Kidney glomerular epithelial cell (primary cell): ENCODE measurements at places on chromosomes 7 and 10.

GRCh38 chr7:109582211-109582610 is 1012.5 kb downstream of the DNAJB9 start:
- DNase-seq: no peak

GRCh38 chr7:75048435-75049379 is 24.9 kb downstream of the RCC1L start:
- DNase-seq: peak; percentile 31

DNA sequence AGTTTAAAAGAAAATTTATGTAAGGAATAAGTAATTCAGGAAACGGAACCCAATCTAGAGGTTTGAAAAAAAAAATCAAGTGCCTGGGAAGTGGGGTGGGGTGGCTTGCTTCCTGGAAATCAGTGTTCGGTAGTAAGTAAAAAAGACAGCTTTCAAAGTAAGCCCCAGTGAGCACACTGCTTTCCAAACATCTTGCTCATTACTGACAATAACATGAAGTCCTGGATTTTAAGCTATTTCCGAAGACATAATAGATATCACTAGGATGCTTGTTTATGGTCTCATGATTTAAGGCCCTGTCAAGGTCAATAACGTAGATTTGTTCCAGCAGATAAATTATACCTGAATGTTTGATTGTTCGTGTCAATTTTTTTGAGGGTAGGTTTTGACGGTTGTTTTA is 1.3 kb downstream of the STAMBPL1 start:
- DNase-seq: peak; percentile 22

GRCh38 chr7:142948603-142949002 is 9.3 kb downstream of the LLCFC1 start:
- DNase-seq: no peak

DNA sequence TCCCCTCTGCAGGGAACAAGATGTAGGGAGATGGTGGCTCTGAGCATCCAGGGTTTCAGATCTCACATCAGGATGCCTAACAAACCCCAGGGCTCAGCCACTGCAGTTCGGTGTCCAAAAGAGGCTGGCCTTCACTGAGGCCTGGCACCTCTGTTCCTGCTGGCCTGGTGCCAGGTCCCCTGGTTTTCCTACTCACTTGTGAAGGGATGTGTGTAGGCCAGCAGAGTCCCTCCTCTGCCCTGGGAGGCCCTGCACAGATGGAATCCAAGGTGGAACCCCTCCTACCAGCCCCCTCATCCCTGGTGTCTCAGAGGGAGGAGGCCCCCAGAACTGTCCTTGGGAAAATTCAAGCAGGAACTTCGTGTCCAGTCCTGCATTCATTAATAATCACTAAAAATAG is 260.6 kb downstream of the CCSER2 start:
- no peak for DNase-seq

DNA sequence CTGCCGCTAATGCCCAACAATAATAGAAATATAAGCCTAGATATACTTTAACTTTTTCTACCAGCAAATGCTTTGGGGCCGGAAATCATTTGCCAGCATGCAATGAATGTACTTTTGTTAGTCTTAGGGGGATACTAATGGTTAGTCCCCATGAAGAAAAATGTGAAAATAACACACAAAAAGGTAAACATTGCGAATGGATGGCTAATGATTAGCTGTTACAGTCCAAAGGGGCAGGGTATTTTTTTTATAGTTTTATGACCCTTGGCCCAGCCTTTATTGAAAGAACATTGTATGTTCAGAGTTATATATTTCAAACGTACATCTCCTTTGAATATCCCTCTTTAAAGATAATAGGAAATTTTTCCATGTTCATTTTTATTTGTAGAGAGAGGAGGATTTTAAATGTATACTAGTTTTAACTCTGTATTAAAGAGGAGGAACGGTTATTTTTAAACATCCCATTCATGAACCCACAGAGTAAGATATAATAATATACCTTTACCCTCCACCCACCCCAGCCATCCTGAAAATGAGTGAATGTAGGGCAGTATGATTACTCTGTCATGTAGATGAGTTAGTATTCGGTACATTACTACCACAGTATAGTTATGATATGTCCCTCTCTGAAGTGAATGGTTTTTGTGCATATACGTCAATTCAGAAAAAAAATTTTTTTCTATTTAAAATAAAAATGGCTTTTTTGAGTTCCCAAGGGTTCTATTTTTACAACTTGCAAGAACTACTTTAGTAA is 63.6 kb downstream of the ARID5B start:
- no peak for DNase-seq

DNA sequence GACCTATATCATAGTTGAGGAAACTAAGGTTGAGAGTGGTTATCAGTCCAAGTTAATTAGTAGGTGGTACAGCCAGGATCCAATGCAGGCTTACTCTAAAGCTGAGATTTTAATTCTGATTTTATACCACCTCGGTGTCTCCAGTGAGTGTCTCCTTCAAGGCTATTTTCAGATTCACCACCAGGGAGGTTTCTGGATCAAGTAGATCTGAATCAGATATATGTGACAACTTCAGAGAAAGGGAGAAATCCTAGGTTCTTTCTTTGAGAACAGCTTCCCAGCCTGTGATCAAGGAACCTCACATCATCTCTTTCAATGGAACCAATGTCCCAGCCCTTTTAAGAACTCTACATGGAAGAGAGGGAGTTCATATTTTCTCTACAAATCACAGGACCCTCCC is 429.2 kb downstream of the SORCS3 start:
- DNase-seq: no peak

DNA sequence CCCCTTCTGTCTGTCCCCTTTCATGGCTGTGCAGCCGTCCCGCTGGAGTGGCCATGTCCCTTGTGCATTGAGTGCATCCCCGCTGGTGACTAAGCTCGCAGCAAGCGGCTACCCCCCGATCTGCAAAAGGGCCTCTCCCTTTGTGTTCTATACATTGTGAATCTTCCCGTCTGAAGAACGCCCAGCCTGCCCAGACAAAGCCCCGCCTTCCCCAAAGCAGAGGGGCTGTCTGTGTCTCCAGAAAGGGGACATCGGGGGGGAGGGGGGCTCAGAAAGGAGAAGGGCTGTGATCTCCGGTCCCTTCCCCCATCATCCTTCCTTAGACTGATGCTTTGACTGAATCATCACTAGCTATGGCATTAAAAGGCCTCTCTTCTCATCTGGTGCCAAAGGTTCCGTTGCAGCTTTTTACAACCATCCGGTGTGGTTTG is 11.9 kb downstream of the NPTX2 start:
- DNase-seq: no peak

- no peak for DNase-seq
These were observed 181.6 kb downstream of the SND1 start for GRCh38 chr7:127833641-127834040.

- DNase-seq: no peak
These were observed 230.6 kb downstream of the MLLT10 start for GRCh38 chr10:21764466-21765189.

- no peak for DNase-seq
These were observed 50.0 kb downstream of the CALD1 start for GRCh38 chr7:134829380-134829986.

DNA sequence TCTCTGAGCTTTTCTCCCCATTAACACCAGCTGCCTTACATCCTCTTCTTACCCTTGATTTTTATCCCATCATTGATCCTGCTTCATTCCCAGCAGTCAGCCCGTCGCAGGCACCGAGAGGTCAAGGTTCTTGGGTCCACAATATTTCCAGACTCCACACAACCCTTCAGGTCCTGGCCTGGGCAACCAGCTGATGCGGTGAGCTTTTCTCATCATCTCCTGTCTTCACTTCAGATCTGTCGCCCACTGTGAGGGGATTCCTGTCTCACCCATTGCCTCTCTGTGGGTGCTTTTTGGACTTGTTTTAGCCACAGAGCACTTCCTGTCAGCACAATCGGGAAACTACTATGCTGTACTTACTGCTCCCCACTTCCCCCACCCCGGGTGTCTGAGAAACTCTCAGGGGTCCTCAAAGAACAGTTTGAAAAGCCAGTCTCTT is 8.4 kb upstream of the PVRIG start:
- DNase-seq: no peak

DNA sequence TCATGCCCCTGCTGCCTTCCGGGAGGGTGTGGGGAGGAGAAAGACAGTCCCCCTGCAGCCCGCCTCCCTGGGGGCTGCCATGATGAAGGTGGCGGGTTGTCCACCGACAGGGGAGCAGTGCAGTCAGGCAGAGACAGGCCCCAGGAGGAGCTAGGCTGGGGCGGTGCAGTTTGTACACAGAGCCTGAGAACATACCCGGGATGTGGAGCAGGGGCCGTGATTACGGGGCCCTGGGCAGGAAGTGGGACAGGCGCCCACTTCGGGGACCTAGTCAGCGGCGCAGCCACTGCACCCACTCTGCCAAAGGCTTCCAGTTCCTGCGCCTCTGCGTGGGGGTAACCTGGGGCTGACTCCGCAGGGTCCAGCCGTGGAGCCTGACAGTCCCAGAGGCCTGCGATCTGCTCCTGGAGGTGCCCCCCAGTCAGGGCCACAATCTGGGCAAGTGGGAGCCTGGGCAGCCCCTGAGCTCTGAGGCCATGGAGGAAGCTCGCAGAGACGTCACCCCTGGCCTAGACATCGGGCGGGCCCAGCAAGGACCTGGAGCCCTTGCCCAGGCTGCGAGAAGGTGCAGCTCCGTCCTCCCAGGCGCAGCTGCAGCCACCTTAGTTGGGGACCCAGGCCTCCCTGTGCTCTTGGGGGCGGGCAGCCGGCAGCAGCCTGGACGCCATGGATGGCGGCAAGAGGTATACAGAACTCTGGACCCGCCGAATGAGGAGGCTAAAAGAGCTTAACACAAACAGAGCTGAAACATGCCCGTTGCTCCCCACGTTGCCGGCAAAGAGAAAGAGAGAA is 1356.8 kb downstream of the XPNPEP1 start:
- DNase-seq: no peak

DNA sequence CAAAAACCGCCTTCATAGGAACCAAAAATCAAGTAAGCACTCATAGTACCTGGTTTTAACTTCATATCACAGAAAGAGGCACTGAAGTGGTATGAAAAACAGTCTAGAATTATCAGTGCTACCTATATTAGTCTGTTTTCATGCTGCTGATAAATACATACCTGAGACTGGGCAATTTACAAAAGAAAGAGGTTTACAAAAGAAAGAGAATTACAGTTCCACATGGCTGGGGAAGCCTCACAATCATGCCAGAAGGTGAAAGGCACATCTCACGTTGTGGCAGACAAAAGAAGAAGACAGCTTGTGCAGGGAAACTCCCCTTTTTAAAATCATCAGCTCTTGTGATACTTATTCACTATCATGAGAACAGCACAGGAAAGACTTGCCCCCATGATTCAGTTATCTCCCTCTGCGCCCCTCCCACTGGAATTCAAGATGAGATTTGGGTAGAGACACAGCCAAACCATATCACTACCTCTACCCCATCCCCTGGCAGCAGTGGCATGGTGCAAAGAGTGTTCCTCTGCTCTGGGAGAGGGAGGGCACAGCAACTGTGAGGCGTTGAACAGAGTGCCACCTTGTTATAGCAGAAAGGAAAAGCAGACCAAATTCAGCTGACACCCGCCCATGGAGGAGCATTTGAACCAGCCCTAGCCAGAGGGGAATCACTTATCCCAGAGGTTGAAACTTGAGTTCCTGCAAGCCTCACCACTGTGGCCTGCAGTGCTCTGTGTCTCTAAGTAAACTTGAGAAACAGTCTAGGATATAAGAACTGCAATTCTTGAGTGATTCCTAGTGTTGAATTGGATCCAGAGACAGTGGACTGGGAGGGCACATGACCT is 61.9 kb upstream of the PTPRZ1 start:
- no peak for DNase-seq

DNA sequence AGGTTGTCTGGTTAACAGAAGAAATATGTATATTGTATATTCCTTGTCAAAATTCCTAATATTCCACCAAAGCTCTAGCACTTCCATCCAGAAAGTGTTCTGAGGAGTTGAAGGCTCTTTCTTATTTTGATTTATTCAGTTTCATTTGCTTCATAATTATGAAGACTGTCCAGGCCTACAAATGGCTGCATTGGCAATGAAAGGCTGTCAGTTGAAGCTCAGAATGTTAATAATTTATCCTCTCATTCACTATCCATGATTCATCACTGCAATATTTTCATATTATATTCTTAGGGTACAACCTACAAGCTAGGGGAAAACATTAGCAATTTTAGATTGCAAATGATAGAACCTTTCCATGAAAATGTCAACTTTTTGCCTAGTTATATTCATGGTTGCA is 57.3 kb downstream of the ARID5B start:
- no peak for DNase-seq

DNA sequence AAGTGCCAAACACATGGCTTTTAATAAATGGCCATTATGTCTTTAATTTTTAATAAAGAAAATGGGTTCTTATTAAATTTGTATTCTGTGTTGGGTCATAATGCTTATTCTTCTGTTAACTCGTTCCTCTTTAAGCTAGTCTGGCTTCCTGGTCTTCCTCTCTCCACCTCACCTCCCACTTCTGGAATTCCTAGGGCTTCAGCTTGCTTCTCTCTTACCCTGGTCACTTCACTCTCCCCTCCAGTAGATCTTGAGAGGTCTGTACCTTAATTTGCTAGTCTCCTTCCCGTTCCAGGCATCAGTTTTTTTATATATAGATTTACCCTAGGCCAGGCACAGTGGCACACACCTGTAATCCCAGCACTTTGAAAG is 111.2 kb downstream of the RALA start:
- peak; percentile 48 for DNase-seq

GRCh38 chr10:129945941-129946760 is 17.9 kb downstream of the EBF3 start:
- DNase-seq: no peak
